ENCODE measurements at places on chromosomes 5 and 9.

- DNase-seq = no peak
These were observed 222.3 kb downstream of the ARL15 start for GRCh38 chr5:54088081-54088480.

GRCh38 chr5:163407034-163407655 lies 30.2 kb upstream of the CCNG1 start:
- no peak for DNase-seq

DNA sequence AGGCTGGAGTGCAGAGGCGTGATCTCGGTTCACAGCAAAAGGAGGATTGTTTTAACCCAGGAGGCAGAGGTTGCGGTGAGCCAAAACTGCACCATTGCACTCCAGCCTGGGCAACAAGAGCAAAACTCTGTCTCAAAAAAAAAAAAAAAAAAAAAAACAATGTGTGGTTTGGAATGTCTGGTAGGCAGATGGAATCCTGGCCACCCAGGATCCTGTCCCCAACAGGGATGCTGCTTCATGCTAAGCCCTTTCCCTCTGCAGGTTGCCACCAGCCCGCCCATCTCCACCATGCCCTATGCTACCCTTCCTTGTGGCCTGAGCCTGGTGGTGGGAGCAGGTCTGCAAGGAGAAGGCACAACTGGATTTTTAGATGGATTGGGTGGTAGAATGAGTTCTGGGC lies 129.7 kb upstream of the HAND1 start:
- no peak for DNase-seq

- DNase-seq = no peak
These were observed 115.7 kb downstream of the PPP2R2B start for GRCh38 chr5:146762830-146763229.

DNA sequence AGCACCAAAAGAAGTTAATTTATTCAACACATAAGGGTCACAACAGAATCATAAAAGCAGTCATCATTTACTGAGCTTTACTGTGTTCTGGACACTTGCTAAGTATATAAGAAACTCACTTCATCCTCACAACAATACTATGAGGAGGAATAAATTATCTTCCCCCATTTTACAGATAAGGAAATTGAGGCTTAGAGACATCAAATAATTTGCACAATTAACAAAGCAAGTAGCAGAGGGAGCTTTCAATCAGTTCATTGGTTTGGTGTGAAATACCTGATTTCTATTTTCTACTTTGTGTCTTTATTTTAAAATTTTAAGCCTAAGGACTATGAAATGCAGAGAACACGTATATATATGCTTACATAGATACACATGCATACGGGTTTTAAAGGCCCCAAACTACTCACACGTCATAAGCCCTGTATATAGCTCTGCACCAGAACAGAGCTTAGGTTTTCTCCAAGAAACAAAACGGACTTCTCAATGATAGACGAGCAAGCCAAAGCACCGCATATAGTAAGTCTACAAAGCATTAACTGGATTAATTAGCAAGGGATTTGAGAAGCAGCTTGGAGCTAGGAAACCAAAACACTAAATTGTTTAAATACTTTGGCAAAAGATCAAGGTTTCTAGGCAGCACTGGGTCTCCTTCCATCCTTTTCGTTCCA lies 95.6 kb downstream of the DENND1A start:
- DNase-seq = no peak

GRCh38 chr9:135570456-135570855 lies 8.9 kb downstream of the PAEP start:
- DNase-seq = no peak

- peak; percentile 40 for DNase-seq
These were observed 17.7 kb downstream of the RFESD start for GRCh38 chr5:95664204-95664786.

- DNase-seq = no peak
These were observed 65.5 kb upstream of the DMRT3 start for GRCh38 chr9:911005-911404.

- DNase-seq = no peak
These were observed 241.6 kb upstream of the RORB start for GRCh38 chr9:74255489-74255984.

All from small intestine (tissue), 16 donors.